ENCODE measurements at places on chromosomes 4 and X.
A peak's percentile ranks its signal among the peaks of the same experiment; 100 is the strongest.

- peak; percentile 43 for DNase-seq
These were observed 2.0 kb downstream of the TSPAN5 start for GRCh38 chr4:98656443-98656842.

DNA sequence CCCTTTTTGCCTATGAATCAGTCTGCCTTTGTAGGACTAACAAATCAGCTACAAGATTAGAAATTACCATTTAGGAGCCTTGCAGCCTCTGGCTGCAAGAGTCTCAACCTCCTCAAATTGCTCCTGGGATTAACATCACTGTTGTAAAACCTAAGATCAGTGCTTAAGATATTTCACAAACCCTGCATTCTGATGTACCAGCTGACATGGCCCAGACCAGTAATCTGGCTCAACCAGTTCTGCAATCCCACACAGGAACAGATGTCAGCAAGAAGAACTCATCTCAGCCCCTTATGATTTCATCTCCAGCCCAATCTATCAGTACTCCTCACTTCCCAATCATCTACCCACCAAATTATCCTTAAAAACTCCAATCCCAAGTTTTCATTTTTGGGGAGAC lies 32.5 kb upstream of the AADAT start:
- DNase-seq, result no peak

- DNase-seq, result peak; percentile 34
These were observed 35.6 kb downstream of the MAP7D3 start for GRCh38 chrX:136215559-136215958.

DNA sequence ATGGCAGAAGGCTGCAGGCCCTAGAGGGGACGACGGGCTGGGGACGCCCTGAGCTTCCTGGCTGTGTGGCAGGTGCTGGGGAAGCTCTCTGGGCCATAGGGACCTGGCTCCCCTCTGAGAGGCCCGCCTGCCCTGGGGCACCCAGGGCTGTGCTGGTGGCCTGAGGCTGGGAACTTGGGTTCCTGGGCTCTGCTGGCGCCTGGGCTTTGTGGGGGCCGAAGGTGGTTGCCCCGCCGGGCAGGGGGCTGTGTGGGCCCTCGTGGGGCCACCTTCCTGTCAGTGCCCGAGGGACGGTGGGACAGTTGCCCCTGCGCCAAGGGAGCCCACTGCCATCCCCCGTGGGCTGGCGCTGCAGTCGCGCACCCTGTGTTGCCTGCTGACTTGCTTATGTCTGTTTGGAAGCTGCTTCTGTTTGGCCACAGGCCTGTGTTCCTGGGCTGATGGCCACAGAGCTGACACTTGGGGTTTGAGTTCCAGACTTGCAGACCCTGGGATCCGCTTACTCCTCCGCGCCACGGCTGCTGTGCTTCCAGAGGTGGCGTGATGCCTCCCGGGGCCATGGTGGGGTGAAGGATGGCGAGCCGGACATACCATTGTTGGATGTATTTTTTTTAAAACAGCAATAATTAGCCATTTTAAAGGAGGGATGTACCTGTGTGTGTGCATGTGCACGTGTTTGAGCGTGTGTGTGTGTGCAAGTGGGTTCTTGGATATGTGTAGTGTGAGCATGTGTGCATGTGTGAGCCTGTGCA lies 8.5 kb downstream of the NAT8L start:
- DNase-seq, result no peak

DNA sequence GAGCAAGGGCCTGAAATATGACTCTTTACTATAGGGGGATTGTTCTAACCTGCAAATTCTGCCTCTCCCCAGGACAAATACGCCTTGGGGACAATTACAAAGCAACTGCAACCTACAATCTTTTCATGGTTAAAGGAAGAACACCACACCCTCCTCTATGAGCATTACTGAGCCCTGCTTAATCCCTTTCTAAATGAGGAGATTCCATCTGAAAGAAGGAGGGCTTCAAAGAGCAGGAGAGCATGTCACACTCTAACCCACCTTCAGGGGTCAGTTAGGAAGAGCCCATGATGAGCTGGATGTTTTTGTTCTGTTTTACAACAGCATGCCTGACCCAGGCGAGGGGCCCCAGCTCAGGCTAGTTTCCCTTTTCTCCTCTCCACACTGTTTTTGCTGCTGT lies 134.0 kb upstream of the ANXA3 start:
- no peak for DNase-seq

GRCh38 chr4:164591666-164592065 lies 162.3 kb upstream of the SMIM31 start:
- no peak for DNase-seq

DNA sequence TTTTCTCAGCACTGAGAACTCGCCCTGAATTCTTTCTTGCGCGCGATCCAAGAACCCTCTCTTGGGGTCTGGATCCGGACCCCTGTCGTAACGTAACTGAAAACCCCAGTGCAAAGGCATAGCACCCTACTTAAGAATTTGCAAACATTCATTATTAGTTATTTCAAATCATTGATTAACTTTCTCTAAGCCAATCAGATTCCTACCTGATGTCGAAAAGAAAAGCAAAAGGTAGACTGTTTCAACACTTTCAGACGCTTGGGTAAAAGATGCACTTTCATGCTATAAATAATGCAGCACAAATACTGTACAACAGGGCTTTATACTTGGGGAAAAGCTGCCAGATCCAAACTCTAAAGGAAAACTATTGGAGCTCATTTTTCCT lies 817 bp upstream of the WDR19 start:
- no peak for DNase-seq

DNA sequence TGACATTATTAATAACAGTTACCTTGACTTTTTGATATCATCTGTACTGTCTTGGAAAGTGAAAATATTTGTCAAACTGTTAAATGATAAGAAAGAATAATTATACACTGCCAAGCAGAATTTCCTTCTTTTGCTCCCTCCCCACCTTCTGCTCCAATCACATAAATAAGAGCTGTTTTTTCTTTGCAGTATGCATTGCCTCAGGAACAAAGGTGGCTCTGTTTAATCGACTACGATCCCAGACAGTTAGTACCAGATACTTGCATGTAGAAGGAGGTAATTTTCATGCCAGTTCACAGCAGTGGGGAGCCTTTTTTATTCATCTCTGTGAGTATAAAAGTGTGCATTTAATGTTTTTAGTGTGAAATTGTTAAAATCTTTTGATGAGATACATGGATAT lies 66.1 kb downstream of the CCKAR start:
- DNase-seq, result no peak

DNA sequence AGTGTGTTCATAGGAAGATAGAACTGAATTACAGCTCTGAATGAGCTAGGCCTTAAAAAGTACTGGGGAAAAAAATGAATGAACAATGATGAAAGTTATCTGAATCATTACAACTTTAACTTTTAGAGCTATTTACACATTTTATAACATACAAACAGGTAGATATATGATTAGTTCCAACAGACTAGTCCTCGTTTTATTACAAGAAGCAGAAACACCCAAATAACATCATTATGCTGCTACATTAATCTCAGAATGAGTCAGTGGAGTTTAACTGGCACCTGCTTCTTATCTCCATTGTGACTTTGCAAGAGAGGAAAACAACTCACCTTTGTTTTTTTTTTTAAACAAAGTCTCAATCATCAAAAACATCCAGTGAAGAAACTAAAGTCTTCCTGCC lies 15.2 kb downstream of the ATP8A1 start:
- DNase-seq, result no peak

DNA sequence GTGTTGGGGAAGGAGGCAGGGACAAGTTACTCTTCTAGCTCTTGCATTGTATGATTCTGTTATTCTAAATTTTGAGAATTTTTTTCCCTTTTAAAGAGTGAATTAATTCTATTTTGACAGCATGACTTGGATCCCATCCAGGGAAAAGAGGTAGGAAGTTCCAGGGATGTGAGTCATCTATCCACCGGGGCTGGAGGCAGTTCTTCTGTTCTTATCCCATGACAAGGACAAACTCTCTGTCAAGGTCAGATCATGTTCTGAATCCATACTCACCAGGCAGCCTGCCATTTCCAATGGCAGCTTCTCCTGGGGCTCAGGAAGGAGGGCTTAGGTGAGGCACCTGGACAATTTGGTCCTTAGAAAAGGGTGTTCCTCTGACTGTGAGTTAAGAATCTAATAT lies 132.0 kb upstream of the MED14 start:
- DNase-seq, result peak; percentile 81

- no peak for DNase-seq
These were observed 12.2 kb downstream of the SH3BP2 start for GRCh38 chr4:2804973-2805501.

Data from astrocyte of the hippocampus (primary cell).